ENCODE measurements at places on chromosomes 4 and X.

- no peak for DNase-seq
These were observed 5.8 kb upstream of the DGKQ start for GRCh38 chr4:978957-979701.

DNA sequence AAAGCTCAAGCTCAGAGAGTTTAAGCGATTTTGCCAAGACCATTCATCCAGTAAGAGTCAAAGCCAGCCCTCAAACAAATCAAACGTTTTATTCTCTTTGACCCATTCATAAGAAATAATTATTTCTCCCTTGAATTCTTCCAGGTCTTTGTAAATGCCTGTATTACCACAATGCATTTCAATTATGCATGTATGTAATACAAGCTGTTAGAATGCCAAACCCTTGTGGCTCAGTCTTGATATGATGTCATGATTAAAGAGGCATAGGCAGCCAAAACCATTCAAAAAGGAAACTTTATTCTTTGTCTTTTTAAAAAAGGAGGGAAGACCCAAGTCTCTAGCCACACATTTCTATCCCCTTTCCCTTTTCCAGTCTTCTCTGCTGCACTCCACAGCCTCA, 56.5 kb upstream of the PGM2 start:
- no peak for DNase-seq

GRCh38 chr4:103098341-103098740, 1.3 kb downstream of the BDH2 start:
- DNase-seq = no peak

DNA sequence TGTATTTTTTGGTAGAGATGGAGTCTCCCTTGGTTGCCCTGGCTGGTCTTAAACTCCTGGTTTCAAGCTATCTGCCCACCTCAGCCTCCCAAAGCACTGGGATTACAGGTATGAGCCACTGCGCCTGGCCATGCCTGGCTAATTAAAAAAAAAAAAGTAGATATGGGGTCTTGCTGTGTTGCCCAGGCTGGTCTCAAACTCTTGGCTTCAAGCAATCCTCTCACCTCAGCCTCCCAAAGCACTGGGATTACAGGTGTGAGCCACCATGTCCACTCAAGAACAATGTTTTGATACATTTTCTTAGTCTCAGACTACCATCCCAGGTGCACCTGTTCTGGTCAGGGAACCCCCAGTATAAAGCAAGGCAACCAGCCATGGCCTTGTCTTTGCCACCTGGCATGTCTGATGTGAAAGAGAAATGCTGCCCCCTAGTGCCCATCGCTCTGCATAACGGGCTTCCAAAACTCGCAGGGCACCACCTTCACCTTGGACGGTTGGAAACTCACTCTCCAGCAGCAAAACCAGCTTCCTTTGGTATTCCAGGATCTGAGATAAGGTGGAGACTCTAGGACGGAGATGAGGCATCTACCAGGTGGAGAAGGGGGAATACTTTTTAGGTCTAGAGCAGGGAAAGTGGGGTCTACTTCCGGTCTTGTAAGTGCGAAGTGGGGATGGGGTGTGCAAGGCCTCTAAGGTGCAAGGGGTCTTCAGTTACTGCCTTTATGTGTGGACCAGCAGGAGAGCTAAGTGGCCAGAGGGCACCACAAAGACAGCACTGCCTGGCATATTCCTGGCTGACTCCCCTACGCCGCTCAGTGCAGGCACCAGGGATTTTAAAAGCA, 47.7 kb upstream of the AFAP1 start:
- DNase-seq = peak; percentile 44

- no peak for DNase-seq
These were observed 109.2 kb downstream of the DCTD start for GRCh38 chr4:182807767-182808548.

DNA sequence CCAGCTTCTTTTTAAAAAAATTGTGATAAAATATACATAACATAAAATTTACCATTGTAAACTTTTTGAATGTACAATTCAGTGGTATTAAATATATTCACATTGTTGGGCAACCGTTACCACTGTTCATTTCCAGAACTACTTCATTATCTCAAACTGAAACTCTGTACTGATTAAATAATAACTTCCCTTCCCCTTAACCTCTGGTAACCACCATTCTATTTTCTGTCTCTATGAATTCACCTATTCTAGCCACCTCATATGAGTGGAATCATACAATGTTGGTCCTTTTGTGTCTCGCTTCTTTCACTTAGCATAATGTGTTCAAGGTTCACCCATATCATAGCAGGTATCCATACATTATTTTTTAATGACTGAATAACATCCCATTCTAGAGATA, 8.3 kb downstream of the GPR50 start:
- DNase-seq = no peak

- DNase-seq = no peak
These were observed 16.5 kb downstream of the CYBB start for GRCh38 chrX:37796310-37796709.

GRCh38 chr4:86970447-86971354, 35.9 kb downstream of the AFF1 start:
- no peak for DNase-seq

DNA sequence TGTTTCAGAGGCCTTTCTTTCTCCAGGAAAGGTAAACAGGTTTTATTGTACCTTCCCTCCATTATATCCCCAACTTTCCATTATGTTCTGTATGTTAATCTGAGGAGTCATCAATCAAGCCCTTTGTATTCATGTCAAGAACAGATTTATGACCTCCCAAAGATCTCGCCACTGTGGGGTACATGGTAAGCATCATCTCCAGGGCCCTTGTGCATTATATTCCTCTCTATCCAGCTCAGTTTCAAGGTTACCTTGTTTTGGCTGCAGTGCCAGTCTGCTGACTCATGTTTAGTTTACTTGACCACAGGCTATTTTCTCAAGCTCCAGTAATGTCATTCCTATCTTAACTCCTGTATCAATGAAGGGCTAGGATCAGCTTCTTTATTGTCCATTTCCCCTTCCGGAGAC, 125.1 kb upstream of the FRMPD4 start:
- DNase-seq = no peak

DNA sequence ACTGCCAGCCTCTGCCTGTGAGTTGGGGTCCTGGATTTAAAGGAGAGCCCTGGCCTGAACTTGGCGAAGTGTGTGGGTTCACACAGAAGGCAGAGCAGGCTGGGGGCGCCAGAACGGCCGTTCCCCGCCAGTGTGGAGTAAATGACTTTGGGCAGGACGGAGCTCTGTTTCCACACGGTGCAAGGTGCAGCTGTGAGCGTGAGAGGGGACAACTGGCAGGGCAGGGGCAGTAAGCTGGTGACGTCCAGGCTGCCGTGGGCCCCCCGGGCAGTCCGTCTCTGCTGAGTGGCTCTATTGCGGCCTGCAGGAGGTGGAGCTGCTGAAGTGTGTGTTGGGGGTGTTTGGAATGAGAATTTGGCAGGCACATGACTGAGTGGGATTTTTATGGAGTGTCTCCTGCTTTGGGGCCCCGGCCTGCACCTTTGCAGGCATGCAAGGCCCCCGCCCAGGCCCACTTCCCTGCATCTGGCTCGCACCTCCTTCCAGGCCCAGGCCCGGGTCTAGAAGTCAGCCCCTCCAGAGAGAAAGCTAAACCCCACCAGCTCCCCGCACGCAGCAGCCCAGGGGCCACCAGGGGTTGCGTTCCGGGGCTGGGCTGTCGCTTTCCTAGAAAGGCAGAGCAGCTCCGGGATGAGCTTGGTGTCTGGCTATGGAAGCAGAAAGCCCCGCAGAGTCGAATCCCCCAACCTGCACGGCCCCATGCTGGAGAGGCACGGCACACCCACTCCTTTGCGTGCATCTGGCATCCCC, 62.2 kb upstream of the GRPEL1 start:
- DNase-seq = no peak

GRCh38 chr4:113539408-113539807, 222.1 kb downstream of the CAMK2D start:
- DNase-seq = no peak

GRCh38 chr4:139843641-139844040, 178.0 kb downstream of the MGST2 start:
- no peak for DNase-seq

GRCh38 chrX:2696698-2697215, 5.7 kb downstream of the CD99 start:
- DNase-seq = no peak

DNA sequence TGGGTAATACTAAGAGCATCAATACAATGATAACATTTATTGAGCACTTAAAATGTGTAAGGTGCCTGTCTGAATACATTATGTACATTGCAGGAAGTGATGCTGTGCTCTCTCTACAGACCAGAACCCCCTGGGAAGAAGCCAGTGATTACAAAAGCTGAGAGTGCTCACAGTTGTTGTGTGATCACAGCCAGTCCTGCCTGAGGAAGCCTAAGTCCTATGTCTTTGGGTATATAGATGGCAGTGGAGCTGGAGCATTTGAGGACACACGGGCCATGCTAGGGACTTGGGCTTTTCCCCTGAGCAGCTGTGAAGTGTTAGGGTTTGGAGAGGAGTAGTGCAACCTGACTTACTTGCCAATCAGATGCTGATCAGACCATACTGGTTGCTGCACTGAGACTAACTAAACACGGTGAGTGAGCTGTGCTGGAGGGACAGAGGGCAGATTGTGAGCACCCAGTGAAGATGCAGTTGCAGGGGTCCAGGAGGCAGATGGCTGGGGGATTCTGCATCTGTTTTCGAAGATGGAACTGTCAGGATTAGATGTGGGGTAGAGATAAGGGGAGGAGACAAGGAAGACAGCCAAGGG, 60.8 kb upstream of the TBC1D14 start:
- no peak for DNase-seq

DNA sequence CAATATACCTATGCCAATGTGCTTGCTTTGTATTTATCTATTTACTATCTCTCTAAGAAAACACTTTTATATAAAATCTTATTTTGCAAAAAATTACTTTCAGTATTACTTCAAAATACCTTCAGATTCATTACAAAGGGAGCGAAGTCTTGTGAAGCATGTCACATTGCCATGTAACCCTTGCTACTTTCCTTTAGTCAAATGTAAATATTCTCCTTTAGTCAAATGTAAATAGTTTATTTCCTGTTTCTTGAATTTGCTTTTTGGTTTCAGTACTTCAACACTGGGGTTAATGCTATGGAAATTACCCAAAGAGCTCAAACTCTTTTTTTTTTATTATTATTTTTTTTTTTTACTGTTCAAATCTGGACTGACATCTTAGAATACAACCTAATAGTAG, 383.3 kb downstream of the GRXCR1 start:
- no peak for DNase-seq

GRCh38 chr4:155639704-155640523, 26.7 kb upstream of the GUCY1A1 start:
- peak; percentile 57 for DNase-seq

GRCh38 chrX:124395145-124395880, 49.0 kb downstream of the SH2D1A start:
- peak; percentile 88 for DNase-seq

DNA sequence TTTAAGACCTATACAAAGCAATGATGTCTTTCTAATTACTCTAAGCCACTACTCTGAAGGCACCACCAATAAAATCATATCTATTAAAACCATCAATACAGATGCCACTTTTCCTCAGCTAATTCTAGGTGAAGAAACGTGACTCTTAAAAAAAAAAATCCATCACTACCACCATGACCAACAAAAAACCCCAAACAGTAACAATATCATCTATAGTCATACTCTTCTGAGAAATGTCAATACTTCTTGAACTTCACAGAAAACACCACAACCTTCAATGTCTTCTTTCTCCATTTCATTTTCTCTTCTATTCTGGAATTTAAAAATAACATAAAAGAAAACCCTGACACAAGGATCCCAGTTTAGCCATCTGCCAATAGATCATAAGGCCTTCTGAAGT, 35.7 kb downstream of the CASK start:
- no peak for DNase-seq

- DNase-seq = no peak
These were observed 1535.8 kb upstream of the PCDH10 start for GRCh38 chr4:131613086-131613823.

- no peak for DNase-seq
These were observed 106.6 kb upstream of the ATP6AP2 start for GRCh38 chrX:40474205-40474626.

GRCh38 chr4:17717301-17717700, 64.1 kb downstream of the FAM184B start:
- no peak for DNase-seq

- no peak for DNase-seq
These were observed 48.6 kb downstream of the VEGFC start for GRCh38 chr4:176744091-176744490.

DNA sequence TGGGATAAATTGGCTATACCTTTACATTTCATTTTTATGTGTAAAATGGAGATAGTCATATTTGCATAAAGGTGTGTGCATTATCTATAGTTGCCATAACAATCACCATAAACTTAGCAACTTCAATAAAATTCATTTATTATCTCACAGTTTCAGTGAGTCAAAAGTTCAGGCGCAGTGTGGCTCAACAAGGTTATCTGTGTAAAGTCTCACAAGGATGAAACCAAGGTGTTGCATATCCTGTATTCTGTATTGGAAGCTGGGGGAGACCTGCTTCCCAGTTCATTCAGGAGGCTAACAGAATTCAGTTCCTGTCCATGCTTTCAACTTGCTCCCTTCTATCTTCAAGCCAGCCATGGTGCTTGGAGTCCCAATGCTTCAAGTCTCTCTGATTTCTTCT, 169.5 kb downstream of the KCTD8 start:
- DNase-seq = no peak

- no peak for DNase-seq
These were observed 213.6 kb downstream of the CBLL2 start for GRCh38 chrX:22486296-22486695.

DNA sequence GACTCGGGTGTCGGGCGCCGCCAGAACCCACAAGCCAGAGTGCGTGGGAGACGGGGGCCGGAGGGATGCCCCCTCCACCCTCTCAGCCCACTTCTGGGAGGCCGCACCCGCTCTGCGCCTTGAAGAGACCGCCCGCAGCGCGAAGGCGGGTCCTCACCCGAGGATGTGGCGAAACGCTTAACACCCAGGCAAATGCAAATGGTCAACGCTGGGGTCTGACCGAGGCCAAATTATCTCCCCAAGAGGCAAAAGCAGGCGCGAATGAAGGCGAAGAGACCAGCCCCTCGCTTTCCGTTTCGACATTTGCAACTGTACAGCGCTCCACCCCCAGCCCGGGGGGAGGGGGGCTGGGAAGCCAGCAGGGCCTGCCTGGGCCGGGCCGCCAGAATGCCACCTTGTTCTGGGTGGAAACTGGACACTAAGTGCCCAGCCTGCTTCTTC, 137.7 kb upstream of the ZIC3 start:
- DNase-seq = no peak

- DNase-seq = no peak
These were observed 45.3 kb upstream of the PGRMC1 start for GRCh38 chrX:119190831-119191230.

Data from thymus (tissue), 14 donors.